Activated naive CD8-positive, alpha-beta T cell treated with anti-CD3 and anti-CD28 coated beads, Interleukin-2, amount 10 ng/mL, durations not matched to agents 7 days and 5 days (primary cell): ENCODE measurements at places on chromosomes 13 and 19. TPM values are rescaled to one million over a fixed set of nuclear protein-coding genes. Genes with fewer than 3 reads are reported as not detected.

DNA sequence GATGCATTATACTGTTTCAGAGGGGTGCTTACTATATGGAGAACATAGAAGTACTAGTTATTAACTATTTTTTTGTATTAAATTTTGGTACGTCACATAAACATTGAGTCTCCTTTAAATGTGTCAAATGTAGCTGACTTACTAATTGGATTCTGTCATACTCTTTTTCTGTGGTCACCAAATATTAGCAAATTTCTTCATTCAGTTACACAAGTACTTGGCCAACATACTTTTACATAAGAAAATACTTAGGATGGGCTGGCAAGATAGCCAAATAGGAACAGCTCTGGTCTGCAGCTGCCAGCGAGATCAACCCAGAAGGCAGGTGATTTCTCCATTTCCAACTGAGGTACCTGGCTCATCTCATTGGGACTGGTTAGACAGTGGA, 19.2 kb downstream of the LPAR6 start:
- DNase-seq, result no peak

CYP4F2 gene
- 0.33 TPM for total RNA-seq

DNA sequence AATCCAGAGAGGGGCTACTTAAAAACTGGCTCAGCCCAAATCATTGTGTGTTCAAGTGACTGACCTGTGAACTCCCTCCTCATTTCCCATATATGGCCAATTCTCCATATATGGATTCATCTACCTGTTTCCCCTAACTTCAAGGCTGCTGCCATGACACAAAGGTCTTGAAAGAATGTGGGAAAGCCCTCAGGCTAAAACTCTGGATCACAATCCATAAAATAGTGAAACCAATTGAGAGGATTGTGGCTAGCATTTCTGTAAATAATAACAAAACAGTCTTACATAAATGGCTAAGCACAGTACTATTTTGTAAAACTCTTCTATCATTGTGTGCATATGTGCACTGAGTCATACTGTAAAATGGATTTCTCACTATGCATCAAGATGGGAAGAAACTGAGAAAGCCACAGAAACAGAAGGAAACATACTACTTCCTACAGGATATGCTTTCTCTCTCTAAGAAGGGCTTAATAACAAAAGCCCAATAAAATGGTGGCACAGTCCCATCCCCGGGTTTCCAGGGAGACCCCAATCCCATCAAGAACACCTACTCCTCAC, 80.5 kb downstream of the FOXO1 start:
- DNase-seq, result no peak

- no peak for DNase-seq
Measured at GRCh38 chr19:53532362-53532761, 5.6 kb upstream of the ZNF331 start.

MTMR6 gene
- total RNA-seq, result 20.1 TPM

CPAMD8 gene
- 0.42 TPM for total RNA-seq

GRCh38 chr13:26255691-26256277, 1.9 kb downstream of the CDK8 start:
- DNase-seq, result no peak

COL4A1 gene
- total RNA-seq, result not detected

DNA sequence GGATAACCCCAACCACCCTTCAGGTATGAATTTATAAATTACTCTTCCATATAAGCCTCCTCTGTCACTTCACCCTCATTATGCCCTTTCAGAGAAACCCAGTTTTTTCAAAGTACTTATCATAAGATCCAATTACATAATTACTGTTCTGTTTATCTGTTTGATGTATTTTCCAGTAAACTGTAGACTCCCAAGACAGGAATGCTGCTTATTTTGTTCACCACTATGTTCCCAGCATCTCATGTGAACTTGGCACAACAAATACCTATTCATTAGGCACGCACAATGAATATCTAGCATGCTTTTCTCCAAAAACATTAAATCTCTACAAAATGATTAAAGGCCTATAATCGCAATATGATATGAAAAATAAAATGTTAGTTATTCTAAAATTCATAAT, 13.2 kb downstream of the ENOX1 start:
- DNase-seq, result no peak
